ENCODE measurements at places on chromosomes 7 and 10. TPM values are rescaled to one million over a fixed set of nuclear protein-coding genes. Genes with fewer than 3 reads are reported as not detected.
A peak's percentile ranks its signal among the peaks of the same experiment; 100 is the strongest.

Gene OR6B1
- total RNA-seq, result not detected

Gene KCNIP2
- 2.9 TPM for total RNA-seq

DNA sequence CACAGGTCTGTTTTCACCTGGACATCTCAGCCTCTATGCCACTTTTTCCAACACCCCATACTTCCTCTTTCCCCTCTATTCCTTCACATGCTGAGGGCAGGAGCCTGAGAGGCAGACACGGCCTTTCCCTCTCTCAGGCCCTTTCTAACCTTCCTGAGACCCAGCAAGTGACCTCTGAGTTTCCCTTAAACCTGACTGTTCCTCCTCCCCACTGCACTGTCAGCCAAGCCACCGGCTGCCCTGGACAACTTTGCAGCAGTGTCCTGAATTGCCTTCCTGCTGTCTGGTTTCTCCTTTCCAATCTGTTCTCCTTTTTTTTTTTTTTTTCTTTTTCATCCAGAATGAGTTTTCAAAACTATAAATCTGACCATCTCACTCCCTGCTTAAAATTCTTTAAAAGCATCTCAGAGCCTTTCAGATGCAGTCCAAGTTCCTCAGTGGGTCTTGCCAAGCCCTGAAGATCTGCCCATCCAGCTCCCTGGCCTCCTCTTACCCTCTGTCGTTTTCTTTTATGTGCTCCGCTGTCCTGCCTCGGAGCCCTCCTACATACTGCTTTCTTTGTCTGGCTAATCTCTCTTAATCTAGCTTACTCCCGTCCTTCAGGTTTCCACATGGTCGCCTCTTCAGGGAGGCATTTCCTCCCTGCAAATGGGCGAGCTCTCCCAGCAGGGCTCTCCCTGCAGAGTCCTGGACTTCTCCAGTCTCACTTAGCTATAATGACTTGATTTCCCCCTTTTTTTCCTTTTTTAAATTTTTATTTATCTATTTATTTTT, 30.5 kb downstream of the SLC13A4 start:
- no peak for DNase-seq

- no peak for DNase-seq
Observed at GRCh38 chr10:27541796-27542729, 38.0 kb downstream of the RAB18 start.

DNA sequence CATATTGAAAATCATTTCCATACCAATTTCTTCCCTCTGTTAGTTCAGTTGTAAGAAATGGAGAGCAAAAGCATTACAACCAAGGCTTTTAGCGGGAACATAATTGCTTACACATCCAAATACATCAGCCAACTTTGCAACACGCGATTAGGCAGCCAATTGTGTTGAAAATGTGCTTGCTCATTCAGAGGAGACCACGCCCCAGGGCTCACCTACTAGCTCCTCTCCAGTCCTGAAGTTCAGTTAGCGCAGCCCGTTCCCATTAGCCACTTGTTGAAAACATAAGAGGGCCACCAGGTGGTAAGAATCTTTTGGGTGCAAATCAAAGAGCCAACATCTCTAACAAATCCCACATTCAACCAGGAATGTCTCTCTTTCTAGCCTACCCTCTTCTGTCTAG, 213.2 kb upstream of the MDFIC start:
- DNase-seq, result peak; percentile 82

- DNase-seq, result no peak
Observed at GRCh38 chr7:93945756-93946535, 24.4 kb downstream of the GNG11 start.

DNA sequence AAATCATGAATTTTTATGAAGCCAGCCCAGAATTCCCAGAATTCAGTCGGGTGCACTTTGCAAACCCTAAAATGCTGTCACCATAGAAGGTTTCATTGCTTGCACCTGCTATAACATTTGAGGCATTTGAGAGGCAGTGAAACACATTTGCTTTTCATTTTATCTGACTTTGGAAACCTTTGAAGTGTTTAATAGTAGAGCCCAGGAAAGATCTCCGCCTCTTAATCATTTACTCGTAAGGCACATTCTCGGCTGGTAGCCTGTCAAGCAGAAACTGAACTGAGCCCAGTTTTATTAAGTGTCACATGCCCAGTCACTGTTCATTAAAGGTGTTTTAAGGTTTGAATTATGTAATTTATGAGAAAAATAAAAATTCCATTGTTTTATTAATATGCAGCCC, 247.6 kb downstream of the EMX2 start:
- DNase-seq, result no peak

GRCh38 chr10:97540669-97541500, 31.7 kb upstream of the ANKRD2 start:
- peak; percentile 43 for DNase-seq

DNA sequence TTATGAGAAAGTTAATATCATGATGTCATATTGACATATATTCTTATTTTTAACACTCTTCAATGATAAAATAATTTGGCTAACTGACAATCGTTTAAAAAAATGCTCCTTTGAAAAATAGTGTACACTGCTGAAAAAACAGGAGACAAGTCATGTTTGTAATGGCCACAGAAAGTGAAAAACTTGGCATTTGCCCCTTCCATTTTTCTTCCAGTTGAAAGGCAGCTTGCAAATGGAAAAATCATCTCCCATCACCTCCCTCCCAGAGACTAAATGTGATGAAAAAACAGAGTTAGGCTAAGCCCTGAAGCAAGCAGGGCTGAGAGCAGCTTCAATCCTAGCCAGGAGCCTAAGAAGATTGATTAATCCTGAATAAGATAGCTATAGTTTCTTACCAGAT, 160.4 kb downstream of the SKAP2 start:
- DNase-seq, result no peak

GRCh38 chr10:3570855-3571266, 214.1 kb downstream of the KLF6 start:
- no peak for DNase-seq

DNA sequence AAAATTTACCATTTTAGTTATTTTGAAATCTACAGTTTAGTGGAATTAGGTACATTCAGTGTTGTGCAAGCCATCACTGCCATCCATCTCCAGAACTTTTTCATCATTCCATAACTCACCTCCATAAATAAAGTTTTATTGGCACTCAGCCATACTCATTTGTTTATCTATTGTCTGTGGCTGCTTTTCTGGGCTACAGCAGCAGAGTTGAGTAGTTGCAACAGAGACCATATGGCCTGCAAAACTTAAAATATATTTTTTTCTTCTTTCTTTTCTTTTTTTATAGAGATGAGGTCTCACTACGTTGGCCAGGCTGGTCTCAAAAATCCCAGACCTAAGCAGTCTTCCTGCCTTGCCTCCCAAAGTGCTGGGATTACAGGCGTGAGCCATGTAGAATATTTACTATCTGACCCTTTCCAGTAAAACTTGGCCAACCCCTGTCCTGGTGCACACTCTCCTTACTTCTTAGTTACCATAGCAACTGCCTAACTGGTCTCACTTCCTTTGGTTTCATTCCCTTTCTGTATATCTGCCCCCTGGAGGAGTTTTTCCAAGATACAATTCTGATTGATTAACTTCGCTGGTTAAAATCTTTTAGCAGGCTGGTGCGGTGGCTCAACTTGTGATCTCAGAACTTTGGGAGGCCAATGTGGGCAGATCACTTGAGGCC, 133.2 kb downstream of the CUX1 start:
- DNase-seq, result peak; percentile 87

Gene OR2A42
- 0.27 TPM for total RNA-seq

Gene WDFY4
- not detected for total RNA-seq

- DNase-seq, result peak; percentile 85
Observed at GRCh38 chr10:43683451-43684291, 35.0 kb upstream of the ZNF32 start.

DNA sequence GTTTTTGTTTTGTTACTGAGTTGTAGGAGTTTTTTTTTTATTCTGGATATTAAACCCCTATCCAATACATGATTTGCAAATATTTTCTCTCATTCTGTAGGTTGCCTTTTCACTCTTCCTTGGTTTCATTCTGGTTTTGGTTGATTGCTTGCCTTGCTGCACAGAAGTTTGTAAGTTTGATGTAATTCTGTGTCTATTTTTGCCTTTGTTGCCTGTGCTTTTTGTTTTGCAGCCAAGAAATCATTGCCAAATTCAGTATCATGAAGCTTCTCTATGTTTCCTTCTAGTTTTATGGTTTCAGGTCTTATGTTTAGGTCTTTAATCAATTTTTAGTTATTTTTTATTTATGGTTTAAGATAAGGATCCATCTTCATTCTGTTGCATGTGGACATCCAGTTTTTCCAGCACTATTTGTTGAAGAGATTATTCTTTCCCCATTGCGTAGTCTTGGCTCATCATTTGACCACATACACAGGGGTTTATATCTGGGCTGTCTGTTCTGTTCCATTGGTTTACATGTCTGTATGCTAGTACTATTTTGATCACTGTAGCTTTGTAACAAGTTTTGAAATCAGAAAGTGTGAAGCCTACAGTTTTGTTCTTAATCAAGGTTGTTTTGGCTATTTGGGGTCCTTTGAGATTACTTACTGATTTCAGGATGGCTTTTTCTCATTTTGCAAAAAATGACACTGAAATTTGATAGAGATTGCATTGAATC, 26.4 kb downstream of the BMPR1A start:
- DNase-seq, result no peak

Gene MGMT
- 19.3 TPM for total RNA-seq

DNA sequence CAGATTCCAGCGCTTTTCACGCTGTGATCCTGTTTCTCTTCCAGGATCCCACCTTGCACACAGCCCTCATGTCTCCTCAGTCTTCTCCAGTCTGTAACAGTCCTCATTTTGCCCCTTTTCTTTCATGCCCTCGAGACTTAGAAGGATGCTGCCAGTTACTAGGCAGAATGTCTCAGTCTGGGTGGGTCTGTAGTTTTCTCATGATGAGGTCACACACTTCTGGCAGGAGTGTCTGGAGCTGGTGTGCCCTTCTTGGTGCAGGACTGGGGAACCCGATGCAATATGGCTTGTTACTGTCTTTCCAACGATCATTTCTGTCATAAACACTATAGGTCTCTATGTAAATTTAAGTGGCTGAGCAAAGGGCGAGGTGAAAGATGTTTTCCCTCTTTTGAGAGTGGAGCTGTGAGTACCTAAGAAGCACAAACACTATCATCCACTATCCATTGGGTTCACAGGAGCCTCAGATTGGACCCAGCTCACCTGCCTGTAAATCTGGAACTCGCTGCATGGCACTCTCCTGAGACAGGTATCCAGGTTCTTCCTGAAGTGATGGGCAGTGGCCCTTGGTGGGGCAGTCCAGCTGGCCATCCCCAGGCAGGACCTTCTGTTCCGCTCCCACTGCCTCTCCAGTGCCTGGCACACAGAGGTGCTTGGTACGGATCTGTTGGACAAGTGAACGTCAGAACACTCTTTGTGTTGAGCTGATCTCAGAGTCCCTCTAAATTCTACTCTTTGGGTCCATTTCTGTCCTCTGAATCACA, 64.3 kb upstream of the ZNF32 start:
- no peak for DNase-seq
